ENCODE measurements at places on chromosomes 2 and 18.

DNA sequence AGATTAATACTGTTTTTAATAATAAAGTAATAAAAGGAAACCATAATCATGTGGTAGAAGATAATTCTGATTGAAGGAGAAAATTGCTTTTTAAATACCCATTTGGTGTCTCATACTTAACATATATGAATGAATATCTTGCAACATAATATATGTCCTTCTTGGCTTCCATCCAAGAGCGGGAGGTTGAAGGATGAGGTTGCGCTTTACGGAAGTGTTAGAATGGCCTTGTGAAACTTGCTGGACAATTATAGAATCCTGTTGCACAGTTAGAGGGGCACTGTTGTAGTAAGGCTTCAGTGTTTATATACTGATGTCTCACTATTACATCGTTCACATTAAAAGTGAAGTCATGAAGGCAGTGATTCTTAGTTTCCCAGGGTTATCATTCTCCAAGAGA is 9.4 kb downstream of the INSIG2 start:
- no peak for DNase-seq

- no peak for DNase-seq
Measured at GRCh38 chr2:127074358-127074757, 32.6 kb downstream of the BIN1 start.

GRCh38 chr18:63271881-63272299 is 47.7 kb downstream of the BCL2 start:
- DNase-seq = no peak

DNA sequence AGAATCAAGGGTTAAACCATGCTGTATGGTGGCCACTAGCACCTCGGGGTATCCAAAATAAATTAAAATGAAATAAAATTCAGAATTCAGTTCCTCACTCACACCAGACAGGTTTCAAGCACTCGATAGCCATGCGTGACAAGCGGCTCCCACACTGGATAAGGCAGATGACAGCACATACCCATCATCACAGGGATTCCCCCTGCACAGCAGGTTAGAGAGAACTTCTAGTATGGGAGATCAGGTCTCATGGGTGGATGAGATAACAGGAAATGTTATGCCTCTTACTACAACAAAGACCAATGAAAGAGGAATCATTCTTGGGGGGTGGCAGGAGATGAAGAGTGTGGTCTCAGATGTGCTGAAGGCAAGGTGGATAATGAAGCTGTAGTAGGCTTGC is 121.9 kb upstream of the ACAA2 start:
- DNase-seq = no peak

DNA sequence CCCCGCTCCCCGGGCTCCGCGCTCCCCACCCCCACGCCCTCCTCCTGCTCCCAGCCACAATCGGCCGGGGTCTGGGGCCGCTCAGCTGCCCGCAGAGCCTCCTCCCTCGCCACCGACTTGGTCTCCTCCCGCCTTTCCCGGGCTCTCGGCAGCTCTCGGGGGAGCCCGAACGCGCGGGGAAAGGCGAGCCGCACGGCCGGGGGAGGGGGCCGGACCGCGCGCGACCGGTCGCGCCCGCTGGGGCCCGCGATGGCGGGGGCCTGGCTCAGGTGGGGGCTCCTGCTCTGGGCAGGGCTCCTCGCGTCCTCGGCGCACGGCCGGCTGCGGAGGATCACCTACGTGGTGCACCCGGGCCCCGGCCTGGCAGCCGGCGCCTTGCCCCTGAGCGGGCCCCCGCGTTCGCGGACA is 327 bp downstream of the LTBP1 start:
- DNase-seq = peak; percentile 49

- no peak for DNase-seq
Measured at GRCh38 chr18:67133669-67134068, 382.9 kb downstream of the DSEL start.

DNA sequence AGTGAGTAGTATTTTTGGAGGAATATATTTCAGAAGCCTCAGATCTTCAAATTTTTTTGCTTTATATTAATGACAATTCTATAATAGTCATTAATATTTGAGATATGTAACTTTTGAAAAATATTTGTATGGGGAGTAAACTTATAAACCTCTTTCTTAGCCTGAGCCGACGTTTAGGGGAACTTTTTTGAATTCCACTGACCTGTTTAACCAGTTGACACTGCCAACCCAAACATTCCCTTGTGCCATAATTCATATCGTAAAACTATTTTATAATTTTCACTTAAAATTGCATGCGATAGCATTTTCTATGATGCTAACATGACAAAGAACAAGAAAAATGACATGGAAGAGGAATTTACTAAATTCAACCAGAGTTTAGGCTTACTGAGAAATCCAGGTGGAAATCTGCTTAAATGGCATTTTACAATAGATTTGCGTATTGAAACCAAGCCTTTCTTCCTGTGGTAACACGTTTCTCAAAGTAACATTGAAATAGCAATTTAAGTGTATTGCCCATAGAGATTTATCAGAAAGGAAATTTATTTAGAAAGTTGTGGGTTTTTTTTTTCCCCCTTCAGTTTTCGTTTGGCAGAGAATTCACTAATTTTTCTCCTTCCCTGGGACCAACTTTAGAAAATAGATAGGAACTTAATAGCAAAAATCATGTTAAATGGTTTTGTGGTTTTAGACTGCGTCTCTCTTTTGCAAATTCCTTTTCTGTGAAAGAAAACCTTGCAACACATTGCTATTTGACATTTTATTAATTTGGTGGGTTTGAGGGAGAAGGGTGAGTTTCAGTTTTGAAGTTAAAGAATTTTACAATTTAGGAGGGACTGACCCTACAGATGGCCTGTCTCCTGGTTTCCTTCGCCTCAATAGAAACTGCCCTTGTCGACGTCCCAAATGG is 77.4 kb downstream of the TANC1 start:
- no peak for DNase-seq

DNA sequence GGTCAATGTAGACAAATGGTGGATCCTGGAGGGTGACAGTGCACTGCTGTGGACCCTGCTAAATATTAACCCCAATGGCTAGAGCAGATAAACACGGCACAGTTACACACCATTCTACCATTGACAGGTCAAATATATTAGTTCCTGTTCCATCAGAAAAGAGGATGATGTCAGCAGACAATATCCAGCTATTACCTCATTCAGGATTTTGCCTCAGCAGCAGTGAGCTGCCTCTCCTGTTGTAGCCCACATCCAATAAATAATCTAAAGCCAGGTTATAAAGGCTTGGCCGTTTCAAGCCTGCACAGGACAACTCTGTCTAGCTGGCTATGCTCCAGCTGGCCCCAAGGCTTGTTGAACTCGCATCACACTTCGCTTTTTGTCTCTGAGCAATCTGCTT is 31.6 kb upstream of the NETO1 start:
- no peak for DNase-seq

- DNase-seq = no peak
Measured at GRCh38 chr2:205483095-205483494, 199.2 kb upstream of the NRP2 start.

GRCh38 chr18:48723837-48724236 is 185.0 kb downstream of the CTIF start:
- DNase-seq = no peak

DNA sequence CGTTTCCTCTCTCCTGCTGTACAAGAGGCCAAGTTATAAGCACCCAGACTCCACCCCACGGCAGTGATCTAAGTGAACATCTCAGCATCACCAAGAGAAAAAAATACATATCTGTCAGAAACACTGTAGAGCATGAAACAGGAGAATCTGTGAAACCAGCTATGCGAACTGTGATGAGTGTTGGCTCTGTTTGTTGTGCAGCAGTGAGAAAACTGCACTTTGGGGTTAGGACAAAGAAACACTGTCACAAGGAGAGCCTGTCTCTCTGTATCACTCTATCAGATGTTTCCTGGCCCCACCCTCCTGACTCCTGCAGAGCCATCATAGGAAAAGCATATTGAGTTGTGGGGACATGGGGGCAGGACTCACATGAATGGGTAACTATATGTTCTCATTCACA is 87.1 kb downstream of the LAMA3 start:
- no peak for DNase-seq

DNA sequence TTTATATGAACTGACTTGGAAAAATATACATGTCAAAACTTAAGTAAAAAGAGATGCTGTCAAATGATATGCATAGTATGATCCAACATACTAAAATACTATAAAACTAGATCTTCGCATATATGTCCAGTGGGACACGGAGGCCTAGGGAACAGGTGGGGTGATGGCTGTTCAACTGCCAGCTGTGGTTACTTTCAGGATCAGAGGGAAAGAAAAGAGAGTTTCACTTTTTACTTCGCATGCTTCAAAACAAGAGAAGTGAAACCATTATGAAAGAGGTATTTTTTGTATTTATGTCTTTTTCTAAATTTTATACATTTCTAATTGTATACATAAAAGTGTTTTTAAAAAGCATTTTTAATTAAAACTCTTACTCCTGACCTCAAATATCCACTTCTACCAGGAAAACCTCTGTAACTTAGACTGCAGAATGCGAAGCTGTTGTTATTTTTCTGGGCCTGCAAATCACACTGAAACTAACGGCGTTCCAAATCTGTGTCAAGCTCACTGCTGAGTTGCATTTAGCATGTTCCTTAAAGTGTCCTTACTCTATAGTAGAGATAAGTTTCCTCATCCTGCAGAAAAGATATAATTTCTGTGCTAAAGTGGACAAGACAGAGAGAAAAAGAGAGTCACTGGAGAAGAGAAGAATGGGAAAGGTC is 97.8 kb upstream of the SLC35G4 start:
- no peak for DNase-seq

GRCh38 chr18:59617468-59617932 is 79.7 kb downstream of the CCBE1 start:
- DNase-seq = no peak

Data from AG20443 (cell line).